NCI-H146 (cell line): ENCODE measurements at places on chromosomes 2 and 18.

- no peak for DNase-seq
Observed at GRCh38 chr2:180006231-180006630, 866 bp downstream of the CWC22 start.

DNA sequence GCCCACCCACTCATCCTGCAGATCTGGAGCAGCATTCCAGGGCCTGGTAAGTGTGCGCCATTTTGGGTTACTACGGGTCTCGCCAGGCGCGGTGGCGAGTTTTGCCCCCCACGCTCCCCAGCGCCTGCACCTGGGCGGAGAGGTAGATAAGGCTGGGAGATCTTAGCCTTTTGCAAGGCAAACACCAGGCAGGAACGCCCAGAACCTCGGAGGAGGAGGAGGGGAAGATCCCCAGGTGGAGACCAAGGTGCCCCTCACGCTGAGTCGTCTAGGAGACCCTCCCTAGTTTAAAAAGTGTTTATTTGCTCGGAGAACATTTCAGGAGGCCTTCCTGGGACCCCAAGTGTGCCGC lies 365 bp upstream of the RAMP1 start:
- no peak for DNase-seq

GRCh38 chr18:25099895-25100294 lies 252.1 kb downstream of the ZNF521 start:
- DNase-seq, result no peak

DNA sequence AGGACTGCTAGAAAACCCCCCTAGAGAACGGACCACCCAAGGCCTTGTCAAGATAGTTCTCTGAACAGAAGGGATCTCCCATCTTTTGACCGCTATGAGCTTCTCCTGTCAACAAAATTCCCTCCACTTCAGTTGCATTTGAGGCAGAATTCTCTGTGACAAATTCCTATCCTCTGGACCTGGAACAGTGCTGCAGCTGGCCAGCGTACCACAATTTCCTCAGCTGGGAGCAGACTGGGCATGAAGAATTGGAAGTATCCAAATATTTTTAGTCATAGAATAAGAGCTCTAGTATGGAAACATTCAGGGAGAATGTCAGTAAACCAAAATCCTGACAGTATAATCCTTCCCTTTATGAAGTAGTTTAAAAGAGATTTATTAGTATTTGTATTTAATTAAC lies 147.1 kb upstream of the BOD1L2 start:
- DNase-seq, result no peak

DNA sequence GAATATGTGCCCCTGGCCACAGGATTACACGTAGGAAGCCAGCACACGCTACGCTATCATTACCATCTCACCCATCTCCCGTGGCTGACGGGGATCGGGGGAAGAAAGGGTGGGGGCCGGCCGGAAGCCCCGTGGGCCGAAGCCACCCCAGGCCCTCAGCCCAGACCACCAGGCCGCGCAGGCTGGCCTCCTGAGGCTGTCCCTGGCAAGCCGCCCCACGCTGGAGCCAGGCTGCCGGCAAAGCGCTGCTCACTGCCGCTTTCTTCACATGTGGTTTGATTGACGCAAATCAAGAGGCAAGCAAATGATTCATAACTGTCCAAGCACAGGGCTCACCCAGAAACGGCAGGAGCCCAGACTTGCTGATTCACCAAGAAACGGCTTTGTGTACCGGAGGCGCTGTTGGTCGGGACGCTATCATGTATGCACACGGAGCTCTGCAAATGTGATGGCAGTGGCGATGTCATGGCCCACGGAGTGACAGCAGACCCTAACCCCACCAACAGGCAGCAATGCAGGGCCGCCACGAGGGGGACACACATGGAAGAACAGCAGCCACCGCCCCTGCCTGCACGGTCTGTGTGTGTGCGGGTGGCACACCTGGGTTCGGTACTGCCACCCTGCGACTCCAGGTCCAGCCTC lies 125.7 kb downstream of the HDAC4 start:
- no peak for DNase-seq

GRCh38 chr2:122389694-122390093 lies 634.2 kb downstream of the TSN start:
- no peak for DNase-seq

DNA sequence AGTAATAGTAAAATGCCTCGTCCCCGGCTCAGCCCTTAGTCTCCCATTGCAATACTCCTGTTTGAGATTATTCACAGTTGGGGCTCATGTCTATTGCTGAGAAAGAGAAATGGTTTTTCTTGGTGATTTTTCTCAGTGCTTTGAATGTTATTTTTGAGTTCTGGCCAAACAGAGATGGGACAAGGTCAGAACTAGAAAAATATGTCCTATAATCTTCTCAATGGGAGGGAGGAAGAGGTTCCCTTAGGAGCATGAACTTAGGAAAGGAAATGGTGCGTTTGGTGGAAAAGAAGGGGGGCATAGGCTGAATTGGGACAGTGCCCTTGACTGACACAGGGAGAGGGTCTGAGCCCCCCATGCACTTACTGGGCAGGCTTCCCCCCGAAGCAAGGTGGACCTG lies 133.8 kb downstream of the AGAP1 start:
- DNase-seq, result no peak

DNA sequence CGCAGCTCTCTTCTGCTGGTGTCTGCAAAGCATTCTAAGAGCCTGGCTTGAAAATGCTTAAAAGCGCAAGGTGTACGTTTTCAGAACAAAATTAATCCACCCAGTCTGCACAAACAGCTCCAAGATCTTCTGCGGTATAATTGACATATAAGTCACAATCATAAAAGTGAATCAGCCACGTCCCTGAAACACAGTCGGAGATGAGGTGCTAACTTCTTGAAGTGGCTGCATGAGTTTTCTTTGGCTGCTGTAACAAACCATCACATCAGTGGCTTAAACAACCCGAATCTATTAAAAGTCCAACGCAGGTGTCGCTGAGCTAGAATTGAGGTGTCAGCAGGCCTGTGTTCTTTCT lies 32.6 kb downstream of the ARL4C start:
- no peak for DNase-seq

DNA sequence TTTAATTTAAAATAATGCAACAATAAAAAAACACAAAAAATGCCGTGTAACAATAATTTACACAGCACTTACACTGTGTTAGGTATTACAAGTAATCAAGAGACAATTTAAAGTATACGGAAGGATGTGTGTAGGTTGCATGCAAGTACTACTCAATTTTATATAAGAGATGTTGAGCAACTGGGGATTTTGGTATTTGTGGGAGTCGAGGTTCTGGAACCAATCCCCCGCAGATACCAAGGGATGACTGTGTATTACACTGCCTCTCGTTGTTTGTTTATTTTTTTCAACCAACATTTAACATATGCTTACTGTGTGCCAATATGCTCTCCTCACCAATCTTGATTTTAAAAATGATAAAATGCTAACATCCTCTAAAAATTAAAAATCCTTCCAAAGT lies 24.8 kb downstream of the MAP3K2 start:
- no peak for DNase-seq

- no peak for DNase-seq
Observed at GRCh38 chr2:45380131-45380836, 230.8 kb downstream of the SRBD1 start.

DNA sequence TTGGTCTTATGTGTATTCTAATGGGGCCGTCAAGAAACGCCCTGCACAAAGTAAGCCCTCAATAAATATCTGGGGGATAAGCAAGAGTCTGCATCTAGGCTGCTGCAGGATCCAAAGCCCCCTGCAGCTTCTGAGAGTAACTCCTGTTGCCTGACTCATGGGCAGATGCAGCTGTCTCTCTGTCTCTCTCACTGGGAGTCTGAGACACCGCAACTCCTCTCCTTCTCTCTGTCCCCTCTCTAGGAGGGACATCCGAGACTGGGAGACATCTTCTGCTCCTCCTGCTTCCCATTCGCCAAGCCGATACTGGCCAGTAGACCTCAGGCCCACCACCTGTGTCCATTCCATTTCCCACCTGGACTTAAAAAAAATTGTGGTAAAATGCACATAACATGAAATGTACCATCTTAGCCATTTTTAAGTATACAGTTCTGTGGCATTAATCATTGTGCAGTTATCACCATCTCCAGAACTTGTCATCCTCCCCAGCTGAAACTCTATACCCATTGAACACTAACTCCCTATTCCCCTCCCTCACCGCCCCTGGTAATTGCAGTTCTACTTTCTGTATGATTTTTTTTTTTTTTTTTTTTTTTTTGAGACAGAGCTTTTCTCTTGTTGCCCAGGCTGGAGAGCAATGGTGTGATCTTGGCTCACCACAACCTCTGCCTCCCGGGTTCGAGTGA lies 20.1 kb downstream of the DYSF start:
- no peak for DNase-seq

DNA sequence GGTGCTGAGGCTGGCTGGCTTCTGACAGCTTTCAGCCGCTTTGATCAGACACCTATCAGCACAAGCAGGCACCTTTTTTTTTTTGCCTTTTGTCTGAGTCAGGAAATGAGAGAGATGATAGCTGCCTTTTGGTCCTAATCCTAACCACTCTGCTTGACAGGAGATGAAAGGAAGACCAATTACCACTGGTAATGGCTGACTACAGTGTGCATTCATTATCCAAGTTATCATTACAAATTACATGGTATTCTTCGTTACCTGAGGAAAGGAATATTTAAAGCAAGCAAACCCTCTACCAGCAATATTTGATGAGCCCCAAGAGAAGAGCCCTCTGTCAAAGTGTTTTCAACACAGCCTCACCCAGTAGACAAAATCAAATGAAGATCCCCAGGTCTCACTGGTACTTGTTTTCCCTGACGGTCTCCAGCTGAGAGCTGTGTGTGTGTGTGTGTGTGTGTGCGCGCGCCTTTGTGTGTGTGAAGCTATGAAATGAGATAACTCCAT lies 925.7 kb downstream of the DCDC2C start:
- DNase-seq, result peak; percentile 96

DNA sequence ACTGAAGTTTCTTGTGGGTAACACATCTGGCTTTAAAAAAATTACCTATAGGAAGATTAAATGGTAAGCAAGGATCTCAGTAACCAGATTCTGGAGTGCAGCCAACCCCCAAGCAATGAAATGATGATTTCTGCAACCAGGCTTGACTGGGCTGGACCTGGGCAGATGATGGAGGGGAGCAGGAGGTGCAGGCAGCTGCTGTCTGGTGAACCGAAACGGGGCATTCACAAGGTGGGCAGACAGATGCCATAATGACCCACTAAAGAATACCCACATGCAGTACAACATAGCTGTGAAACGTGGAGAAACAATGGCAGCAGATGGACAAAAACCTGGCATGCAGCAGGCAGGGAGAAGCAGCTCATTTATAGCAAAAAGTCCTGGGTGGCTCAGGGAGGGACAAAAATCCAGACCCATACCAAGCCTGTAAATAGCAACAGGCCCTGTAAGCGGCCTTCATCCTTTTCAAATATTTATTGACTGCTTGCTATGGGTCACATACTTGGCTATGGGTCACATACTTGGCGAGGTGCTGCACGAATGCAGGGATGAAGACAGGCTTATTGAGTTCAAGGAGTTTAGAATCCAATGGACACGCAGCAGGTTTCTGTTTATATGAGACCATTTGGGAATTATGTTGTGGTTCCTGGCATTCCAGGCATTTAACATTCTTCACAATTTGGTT lies 244.7 kb downstream of the HRH4 start:
- DNase-seq, result no peak

DNA sequence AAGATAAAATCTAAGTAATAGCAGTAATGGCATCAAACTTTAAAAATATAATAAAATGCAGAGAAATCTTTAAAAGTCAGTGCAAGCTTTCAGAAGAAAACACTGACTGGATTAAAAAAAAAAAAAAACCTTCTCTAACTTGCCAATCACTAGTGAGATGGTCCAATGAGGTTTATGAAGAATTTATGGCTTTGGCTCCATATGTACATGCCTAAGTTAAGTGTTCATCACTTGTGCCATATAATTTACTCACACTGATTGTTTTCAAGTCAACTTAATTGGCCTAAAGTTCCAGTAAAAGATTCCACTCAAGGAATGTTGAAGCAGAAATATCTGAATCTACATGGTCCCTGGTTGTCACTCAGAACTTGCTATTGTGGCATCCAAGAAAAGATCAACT lies 40.7 kb upstream of the RAB27B start:
- DNase-seq, result no peak

GRCh38 chr18:37222354-37222998 lies 343.1 kb downstream of the CELF4 start:
- no peak for DNase-seq

DNA sequence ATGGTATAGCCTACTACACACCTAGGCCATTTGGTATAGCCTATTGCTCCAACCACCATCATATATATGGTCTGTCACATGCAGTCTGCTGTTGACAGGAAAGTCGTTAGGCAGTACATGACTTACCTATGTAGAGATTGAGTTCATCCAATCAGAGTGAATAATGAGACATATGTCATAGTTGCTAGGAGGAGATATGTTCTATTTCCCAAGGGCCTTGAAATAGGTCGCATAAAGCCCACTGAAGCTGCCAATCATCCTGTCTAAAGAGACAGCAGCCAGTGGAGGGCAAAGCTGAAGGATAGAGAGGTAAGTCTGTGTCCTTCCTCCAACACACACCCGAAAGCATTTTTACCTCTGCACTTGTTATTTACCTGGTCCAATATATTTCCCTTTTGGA lies 263.4 kb downstream of the PTPRM start:
- peak; percentile 56 for DNase-seq
